ENCODE measurements at places on chromosomes 3 and 15.

GRCh38 chr15:70806992-70807712, 43.8 kb upstream of the UACA start:
- DNase-seq: no peak

- DNase-seq: no peak
Observed at GRCh38 chr15:96889734-96890480, 559.4 kb downstream of the NR2F2 start.

GRCh38 chr3:176919836-176920765, 277.2 kb downstream of the TBL1XR1 start:
- peak; percentile 86 for DNase-seq

- DNase-seq: peak; percentile 61
Observed at GRCh38 chr3:132421832-132422231, 4.5 kb downstream of the DNAJC13 start.

- DNase-seq: no peak
Observed at GRCh38 chr15:27681038-27681437, 418.1 kb downstream of the OCA2 start.

- peak; percentile 29 for DNase-seq
Observed at GRCh38 chr3:128950223-128950938, 43.5 kb downstream of the CFAP92 start.

GRCh38 chr3:171879472-171879871, 36.3 kb downstream of the TMEM212 start:
- no peak for DNase-seq

DNA sequence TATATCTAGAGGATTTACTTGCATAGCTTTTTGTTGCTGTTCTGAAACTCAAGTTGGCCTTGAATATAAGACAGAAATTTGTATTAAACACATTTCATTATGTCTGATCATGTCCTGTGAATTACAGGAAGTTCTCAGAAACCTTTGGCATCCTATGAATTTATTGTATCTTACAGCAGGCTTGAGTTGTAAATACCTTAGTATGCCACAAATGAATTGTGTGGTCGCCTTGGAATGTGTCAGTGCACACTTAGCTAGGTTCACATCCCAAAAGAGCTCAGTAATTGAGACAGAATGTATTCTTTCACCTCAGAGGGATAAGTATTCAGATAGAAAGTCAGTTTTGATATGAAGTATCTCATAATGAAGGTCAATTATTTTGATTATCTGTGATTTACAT, 83.4 kb downstream of the NEK11 start:
- peak; percentile 91 for DNase-seq

DNA sequence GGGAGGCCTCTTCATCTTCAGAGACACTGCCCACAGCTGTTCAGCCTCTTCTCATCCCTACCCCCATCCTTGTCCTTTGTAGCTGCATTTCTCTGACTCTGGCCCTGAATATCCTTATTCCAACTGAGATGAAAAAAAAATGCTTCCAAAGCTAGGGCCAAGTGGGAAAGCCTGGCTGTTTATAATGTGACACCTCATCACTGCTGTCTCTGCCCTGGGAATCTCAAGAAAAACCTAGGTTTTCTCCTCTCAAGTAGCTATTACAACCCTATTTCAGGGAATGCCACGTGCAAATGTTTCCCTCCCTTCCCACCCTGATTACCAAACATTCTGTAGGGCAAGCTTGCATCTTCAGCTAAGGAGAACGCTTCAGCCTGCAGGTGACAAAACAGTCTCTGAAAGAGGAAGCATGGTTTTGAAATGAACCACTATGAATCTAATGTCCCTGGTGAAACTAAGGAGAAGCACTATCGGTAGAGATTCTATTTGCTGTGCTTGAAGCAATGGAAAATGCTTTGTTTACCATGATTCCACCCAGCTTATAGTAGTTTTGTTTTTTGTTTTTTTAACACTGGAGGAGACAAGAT, 65.4 kb downstream of the USF3 start:
- no peak for DNase-seq

- no peak for DNase-seq
Observed at GRCh38 chr3:187167777-187168176, 28.5 kb upstream of the RPL39L start.

- peak; percentile 14 for DNase-seq
Observed at GRCh38 chr3:17945018-17945798, 202.8 kb upstream of the TBC1D5 start.

DNA sequence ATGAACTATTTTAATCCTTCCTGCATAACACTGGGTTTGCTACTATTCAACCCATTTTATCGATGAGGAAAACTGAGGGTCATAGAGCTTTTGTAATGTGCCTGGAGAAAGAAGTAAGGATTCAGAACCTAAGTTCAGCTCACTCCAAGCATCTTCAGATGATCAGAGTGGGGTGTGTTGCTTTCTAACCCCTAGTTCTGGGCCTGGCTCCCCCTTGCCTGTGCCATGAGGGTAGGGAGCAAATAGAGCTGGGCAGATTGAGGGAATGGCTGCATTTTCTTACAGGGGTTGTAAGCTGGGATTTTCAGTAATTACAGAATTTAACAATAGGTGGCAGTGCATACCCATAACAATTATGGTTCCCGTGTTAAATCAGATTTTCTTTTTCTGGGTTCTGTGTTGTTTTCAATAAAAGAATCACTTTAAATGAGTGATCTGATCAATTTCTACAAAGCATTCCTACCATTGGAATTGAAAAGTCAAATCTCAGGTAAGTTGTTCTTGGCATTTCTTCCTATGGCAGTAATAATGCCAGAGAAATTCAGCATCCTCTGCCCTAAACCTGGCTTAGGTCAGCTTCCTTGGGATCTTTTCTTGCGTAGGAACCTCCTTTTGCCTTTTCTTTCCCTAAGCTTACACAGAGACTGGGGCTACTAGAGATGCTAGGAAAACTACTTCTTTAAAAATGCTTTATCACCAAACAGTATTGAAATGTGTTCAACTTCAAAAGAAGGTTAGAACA, 103.8 kb upstream of the IL12A start:
- DNase-seq: no peak

DNA sequence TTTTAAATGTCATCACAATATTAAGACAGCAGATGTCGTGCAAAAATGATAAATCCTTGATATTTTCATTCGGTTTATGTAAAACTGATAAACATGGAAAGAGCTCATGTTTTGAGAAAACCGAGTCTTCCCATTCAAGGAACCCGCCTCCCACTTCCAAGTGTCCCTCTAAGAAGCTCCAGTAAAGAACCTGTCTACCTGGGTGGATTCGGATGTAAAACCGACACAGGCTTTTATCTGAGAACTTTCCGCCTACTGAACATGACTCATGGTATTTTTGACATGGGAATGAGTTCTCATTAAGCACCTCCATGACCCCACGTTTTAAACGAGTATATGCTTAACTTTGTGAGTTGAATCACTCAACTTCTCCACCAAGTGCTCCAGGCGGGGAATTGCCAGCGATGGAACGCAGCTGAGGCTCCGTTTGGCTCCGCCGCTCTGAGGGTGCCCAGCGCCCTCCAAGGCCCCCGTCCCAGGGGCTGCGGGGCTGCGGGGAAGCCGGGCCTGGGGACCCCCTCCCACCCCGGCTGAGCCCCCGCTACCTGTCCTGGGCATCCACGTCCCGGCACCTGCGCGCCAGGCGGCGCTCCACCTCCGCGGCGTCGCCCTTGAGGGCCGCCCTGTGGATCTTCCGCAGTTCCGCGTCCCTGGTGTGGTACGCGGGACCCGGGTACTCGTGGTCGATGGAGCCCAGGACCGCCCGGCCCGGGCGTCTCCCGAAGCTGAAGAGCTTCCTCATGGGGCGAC, 119.9 kb downstream of the LMLN start:
- peak; percentile 6 for DNase-seq

DNA sequence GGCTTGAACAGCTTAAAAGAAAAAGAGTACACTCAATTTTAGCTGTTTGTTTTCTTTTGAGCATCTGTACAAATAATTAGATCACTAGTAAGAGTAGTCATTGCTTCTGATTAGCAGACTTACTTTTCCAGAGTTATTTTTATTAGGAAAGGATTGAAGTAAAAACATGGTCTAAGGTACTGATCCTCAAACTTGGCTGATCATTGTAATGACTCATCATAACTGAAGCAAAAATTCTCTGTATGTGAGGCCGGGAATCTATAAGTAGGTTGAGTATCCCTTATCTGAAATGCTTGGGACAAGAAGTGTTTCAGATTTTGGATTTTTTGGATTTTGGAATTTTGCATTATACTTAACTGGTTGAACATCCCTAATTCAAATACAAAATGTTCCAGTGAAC, 12.4 kb downstream of the NMD3 start:
- peak; percentile 41 for DNase-seq

DNA sequence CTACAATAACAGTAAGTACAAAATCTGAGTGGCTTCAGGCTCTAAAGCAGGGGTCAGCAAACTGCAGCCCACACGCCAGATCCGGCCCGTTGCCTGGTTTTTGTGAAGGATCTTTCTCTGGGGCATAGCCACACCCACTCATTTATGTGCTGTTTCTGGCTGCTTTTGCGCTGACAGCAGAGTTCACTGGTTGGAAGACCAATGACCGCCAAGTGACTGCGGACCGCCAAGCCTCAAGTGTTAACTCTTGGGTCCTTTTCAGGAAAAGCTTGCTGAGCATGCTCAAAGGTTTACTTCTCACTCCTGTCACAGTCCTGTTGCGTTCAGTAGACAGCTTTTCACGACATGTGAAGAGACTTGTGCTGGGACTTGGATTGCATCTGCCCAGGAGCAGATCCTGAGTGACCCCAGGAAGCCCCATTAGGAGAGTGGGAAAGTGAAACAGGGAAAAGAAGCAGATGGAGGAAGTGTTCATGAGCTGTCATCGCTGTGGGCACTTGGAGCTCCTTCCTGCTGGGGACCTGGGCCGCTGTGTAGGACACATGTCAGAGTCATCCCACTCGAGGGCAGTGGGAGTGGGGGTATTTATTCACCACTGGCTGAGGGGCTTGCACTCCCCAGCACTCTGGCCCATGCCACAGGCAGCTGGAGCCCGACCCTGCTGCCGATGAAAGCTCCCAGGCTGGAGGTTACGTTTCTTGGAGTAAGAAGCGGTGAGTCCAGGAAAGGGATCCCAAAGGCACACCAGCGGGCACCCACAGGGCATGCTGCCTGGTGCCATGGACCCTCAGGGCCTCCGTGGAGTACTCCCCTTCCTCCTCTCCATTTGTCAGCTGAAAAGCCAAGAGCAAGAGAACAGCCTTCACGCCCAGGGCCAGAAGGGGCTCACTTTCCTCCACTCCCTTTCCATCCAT, 249.1 kb downstream of the PLCL2 start:
- DNase-seq: no peak

DNA sequence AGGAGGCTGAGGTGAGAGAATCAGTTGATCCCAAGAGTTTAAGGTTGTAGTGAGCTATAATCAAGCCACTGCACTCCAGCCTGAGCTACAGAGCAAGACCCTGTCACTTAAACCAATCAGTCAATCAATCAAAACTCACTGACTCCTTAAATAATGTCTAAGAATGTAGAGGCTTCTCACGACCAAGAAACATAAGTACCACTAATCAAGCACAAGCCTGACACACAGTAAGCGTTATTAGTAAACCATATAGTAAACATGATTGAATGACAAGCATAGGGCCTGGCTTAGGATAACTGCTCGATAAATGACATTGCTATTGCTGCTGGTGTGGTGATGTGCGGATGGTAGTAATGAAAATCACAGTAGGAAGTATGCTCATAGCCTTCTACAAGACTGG, 29.4 kb downstream of the C3orf85 start:
- no peak for DNase-seq

GRCh38 chr15:45921376-45921775, 286.5 kb downstream of the SQOR start:
- no peak for DNase-seq

GRCh38 chr3:27239951-27240350, 129.2 kb downstream of the NEK10 start:
- DNase-seq: no peak

GRCh38 chr3:144051211-144051610, 79.6 kb downstream of the DIPK2A start:
- no peak for DNase-seq

- no peak for DNase-seq
Observed at GRCh38 chr3:130849091-130849552, 44.8 kb upstream of the ATP2C1 start.

DNA sequence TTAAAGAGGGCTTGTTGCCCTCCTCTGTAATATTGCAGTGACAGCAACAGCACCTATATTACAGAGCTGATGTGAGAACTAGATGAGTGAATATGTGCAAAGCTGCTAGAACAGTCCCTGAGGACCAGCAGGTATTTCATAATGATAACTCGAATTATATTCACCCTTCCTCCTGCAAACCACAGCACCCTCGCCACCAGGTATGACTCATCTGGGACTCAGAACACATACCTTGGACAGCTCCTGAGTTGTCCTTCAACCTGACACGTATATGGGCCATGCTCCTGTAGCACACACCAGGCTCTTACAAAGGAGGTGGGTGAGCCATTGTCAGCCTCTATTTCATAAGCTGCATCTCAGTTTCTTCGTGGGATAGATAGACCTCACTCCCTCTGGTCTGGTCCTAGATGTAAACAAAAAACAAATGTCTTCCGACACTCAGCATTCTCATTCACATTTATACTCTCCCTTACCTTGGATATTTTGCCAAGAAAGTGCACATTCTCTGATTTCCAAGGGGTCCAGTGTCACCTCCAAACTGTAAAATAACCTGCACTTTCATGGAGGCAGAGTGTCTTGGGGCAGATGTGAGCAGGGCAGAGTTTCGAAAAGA, 124.5 kb downstream of the TLE3 start:
- DNase-seq: peak; percentile 33

- DNase-seq: no peak
Observed at GRCh38 chr15:99963976-99964375, 230.7 kb upstream of the LYSMD4 start.

- no peak for DNase-seq
Observed at GRCh38 chr3:64818196-64818595, 130.4 kb upstream of the ADAMTS9 start.

DNA sequence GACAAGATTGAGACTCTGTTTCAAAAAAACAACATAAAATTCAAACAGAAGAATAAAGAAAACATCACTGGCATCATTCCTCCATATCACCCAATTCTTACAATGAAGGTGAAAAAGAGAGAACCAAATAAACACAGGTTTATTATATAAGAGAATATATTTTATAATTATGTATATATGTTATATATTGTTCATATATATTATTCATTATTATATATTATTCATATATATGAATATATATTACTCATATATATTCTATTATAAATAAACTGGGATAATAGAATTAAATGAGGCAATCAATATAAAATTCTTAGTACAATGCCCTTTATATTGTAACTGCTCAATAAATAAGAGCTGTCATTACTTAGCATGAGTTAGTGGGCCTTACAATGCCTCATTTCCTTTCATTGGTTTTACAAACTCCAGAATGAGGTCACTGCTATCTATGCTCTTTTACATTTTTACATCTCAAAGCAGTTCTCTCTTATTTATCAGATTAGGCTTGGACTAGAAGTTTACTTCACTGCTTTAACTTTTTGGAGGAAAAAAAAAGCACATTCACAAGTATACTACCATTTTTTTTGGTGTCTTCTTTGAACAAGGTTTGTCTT, 135.5 kb upstream of the TTC14 start:
- no peak for DNase-seq

Data from astrocyte (in vitro differentiated cells and primary cell).